RPMI8226 (cell line): ENCODE measurements at places on chromosomes 6 and 20.

- no peak for DNase-seq
Measured at GRCh38 chr6:53801022-53801421, 6.2 kb downstream of the LRRC1 start.

DNA sequence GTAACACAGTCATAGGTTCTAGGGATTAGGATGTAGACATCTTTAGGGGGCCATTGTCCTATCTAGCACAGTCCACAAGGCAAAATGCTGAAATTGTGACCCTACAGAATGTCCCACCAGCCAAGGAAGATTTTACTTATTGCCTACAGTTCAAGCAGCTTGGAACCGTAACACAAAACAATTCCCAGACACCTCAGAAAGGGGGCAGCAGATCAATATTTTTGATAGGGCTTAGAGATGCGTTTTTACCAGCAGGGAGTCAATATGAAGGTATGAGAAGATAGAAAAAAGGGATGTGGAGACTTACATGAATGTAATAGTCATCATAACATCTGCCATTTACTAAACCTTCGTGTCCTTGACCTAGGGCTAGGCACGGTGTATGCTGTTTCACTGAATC is 81.0 kb downstream of the TMEM170B start:
- peak; percentile 32 for DNase-seq

GRCh38 chr6:5728351-5729079 is 278.2 kb downstream of the NRN1 start:
- DNase-seq, result no peak

DNA sequence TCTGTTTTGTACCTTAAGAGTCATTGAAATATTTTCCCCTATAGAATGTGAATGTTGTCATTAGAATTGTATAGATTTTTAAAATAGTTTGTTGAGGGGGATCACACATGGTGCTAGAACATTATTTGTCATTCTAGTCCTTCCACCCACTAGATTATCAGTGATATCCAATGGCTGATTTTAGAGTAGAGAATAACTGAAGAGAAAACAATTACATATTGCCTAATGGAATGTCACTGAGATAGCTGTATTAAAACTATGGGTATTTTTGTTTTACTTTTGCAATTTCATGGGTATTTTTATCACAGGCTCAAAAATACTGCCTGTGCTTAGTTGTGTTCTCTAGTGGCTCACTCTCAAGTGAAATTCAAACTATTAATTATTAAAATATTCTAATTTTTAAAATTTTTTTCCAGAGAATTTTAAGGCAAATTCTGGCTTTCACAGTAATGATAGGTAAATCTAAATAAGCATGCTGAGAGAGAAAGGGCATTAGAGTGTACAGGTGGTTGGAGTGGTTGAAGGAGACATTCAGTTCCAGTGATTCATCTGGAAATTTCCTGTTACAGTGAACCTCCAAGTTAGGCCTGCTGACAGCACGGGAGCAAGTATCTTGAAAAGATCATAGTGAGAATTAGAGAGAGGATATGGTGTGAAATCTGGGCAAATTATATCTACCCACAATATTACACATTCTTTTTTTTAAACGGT is 399.6 kb downstream of the NKAIN2 start:
- DNase-seq, result no peak

DNA sequence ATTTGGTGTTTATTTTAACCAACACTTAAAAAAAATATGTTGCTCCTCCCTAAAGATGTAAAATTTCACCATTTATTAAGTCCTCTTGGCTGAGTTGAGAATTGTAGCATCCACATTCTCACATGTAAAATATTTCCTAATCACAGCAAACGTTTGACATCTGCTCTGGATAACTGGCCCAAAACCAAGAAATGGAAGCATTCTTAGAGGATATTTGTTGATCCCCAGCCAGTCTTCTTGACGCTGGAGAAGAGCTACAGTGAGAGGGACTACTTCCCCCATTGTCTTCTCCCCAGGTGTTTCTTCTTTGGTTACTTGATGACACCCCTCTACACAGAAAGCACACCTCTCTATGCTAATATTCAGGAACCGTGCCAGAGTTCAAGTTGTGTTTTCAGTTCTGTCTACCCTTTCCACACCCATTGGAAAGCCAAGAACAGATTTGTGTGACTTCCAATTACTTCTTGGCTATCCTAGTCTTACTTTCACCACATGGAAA is 454.5 kb upstream of the JAG1 start:
- no peak for DNase-seq

- no peak for DNase-seq
Measured at GRCh38 chr6:35391240-35391968, 49.0 kb downstream of the PPARD start.

DNA sequence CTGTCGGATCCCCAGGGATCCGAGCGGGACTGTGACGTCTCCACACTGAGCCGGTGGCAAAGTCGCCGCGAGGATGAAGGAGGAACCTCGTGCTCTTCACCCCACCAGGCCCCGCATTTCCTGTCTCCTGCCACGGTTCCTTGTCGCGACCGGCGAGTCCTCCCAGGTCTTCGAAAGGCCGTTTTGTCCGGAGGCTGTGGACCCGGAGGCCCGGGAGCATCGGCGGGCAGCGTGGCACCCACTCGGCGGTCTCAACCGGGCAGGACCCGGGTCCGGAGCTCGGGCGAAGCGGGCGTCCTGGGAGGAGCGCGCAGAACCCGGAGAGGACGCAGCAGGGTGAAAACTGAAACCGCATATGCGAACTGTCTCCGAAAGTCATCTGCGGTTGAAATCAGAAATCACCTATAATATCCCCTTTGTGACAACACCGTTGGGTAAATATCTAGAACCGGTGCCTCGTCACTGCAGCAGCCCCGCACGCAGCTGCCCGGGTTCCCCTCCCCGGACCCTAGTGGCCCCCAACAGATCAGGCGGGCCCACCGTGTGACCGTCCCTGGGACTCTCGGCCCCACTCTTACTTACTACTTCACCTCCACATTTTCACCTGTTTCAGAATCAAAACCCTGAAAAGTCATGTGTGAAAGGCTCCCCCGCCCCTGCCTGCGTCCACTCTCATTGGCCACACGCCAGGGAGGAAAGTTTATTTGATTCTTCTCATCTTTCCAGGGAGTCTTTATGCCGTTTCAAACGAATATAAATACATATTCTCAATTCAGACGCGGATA is 3.1 kb upstream of the ULBP2 start:
- DNase-seq, result peak; percentile 33

GRCh38 chr6:109486068-109486467 is 3.0 kb upstream of the ZBTB24 start:
- DNase-seq, result no peak

- no peak for DNase-seq
Measured at GRCh38 chr6:133368664-133369063, 127.5 kb downstream of the EYA4 start.

DNA sequence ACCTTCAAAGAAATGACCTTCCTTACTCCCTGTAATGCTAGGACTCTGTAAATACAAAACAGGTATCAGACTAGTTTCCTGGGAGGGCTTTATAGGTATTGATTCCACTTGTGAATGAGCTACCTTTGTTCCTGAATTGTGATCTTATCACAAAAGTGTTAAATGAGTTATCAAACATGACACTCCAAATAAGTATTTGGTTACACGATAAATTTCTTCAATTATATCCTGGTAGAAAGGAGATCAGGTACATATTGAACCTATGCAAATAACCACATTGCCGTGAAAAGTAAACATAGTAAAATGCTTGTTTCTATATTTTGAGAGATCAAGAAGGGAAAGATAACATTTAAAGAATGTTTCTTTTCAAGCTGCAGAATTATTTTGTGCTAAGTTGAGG is 285.3 kb downstream of the HIVEP2 start:
- DNase-seq, result no peak

- peak; percentile 51 for DNase-seq
Measured at GRCh38 chr20:42530855-42531448, 658.8 kb downstream of the PTPRT start.

DNA sequence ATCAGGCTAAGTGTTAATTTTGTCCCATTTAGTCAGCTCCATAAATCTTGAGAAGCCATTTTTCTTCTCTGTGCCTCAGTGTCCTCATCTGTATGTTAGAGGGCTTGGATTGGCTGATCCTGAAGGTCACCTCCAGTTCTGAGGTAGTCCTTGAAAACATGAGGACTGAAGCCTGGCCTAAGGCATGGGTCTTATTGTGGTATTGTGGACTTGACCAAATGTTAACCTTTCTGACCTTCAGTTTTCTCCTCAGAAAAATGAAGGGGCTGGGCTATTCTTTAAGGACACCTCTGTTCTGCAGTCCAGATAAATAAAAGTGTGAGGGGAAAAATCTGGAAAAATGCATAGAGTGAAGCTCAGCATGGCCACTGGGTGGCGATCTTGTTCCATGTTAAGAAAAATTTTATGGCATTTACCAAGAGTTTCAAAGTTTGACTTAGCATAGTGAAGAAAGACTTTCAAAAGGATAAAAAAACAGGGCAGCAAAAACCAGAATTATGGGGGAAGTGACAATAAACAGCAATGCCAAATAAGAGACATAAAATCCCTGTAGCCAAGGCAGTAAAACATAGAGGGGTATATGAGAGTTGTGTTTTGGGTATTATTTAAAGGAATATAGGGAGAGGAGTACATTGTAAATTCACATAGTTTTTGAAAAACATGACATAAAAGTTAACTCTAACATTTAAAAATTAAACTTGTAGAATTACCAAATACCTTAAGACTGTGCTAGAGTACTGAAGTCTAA is 13.2 kb upstream of the TFB1M start:
- DNase-seq, result peak; percentile 60

DNA sequence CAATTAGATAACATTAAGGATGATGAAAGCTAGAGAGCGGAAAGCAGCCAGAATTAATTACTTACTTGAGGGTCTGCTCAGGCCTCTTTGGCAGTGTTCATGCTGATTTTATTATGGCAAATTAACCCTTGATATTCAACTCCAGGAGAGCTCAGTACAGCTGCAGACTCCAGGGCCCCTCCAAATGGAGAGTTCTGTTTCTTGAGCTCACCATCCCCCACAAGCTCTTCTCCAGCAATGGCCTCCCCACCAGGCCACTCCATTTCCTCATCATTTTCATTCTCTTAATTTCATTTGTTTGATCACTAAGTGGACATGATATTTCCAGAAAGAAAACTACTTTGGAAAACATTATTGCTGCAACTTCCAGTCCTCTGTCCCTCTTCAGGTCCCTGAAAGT is 513.3 kb upstream of the NOX3 start:
- DNase-seq, result no peak

DNA sequence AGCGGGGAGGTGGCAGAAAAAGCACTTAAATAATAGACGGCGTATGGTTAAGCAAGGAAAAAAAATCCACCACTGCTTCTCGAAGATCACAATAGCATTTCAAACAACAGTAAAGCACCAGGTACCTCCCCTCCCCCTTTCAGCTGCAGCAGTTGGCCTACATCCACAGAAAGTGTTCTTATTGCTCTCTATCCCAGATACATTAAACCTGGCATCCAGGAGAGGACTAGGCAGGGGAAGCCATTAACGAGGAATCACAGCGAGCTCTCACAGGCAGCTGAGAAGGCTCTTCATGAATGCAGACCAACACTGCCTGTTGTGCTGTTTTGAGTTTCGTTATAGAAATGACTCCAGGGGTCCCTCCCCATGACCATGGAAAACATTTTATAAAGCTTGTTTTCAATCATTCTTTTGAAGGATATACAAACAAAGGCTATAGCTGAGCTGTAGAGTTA is 11.8 kb downstream of the FYN start:
- DNase-seq, result no peak
